Inflammatory macrophage (primary cell): ENCODE measurements at places on chromosomes 2 and 18.

DNA sequence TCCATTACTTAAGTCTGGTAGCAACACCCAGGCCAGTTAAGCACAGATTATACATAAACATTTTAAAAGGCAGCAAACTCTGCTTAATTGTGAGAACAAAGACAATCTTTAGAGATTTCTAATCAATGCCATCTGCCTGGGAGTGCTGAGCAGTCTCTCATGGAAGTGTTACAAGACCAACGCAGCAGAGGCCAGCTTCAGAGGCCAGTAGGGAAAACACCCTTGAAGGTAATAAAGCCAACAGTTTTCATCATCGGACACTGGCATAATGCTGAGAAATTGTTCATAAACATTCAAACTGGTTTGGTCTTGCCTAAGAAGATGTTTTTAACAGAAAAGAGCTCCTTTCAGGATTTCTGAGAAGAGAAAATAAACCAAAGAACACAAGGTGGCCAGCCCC, 35.0 kb downstream of the EPB41L3 start:
- no peak for DNase-seq

GRCh38 chr18:2293109-2293839, 278.0 kb downstream of the METTL4 start:
- no peak for DNase-seq

- DNase-seq, result peak; percentile 28
Observed at GRCh38 chr2:159612255-159612901, 4.0 kb downstream of the BAZ2B start.

DNA sequence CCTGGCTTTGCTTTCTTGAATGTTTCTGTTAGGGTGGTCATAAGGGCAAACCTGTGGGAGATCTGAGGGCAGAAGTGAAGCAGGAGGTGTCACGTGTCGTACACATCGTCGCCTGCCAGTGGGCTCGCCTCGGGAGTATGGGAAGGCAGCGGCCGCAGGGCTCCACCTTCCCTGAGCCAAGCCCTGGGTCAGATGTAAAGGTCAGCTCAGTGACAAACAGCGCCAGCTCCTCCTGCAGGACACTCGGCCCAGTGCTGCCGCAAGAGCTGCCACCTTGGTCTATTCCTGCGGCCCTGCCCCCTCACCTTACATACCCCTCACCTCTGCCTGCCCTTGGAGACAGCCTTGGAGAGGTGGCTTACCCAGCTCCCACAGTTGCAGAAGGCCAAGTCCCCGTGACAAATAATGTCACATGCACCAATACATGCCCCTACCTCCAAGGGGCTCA, 64.2 kb downstream of the PSMG2 start:
- no peak for DNase-seq

GRCh38 chr2:236745420-236746210, 176.0 kb downstream of the ACKR3 start:
- no peak for DNase-seq

- peak; percentile 22 for DNase-seq
Observed at GRCh38 chr2:238427435-238428162, 872 bp downstream of the ASB1 start.

DNA sequence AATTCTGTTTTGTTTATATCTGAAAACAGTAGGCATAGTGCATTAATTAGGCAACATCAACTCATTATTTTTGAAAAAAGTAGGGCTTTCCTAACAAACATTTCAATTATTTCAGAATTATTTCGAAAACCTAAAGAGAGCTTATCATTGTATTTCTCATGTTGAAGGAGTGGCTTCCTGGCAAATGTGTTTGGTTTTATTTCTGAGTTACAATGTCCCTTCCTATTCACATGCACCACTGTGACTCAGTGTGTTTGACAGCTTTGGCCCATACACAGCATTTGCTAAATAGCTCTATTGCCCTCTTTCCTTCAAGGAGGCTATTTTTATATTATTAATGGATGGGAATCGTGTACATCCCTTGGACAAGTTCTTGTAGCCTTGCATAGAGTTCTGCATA, 205.9 kb downstream of the PTGR3 start:
- peak; percentile 6 for DNase-seq
